ENCODE measurements at places on chromosomes 2 and 18. TPM values are rescaled to one million over a fixed set of nuclear protein-coding genes. Genes with fewer than 3 reads are reported as not detected.

RAB17 gene
- total RNA-seq, result 4.1 TPM

GRCh38 chr2:179861027-179861415 lies 391 bp downstream of the ZNF385B start:
- no peak for DNase-seq

DNA sequence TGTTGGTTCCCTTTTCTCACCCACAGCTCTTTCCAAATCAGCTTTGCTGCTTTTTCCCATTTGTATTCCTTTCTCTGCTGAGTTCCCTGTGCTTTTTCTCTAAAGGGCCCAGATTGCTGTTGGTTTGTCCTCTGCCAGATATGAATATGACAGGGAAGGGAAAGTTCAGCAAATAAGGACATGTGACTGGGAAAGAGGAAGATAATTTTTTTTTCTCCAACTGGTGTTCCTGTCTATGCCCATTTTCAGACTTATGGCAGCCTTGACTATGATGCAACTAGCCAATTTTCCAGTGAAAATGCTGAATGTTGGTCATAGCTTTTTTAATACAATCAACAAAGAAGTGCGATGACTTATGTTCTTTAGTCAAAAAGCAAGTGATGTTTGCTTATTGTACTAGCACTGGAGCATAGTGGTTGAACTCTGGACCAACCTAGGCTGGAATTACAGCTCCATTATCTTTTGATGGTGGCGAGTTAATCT lies 7.7 kb downstream of the MDH1 start:
- no peak for DNase-seq

GRCh38 chr18:45227001-45227742 lies 388.1 kb upstream of the SLC14A2 start:
- no peak for DNase-seq

- peak; percentile 92 for DNase-seq
Observed at GRCh38 chr2:173657996-173658717, 303.5 kb downstream of the CDCA7 start.

DNA sequence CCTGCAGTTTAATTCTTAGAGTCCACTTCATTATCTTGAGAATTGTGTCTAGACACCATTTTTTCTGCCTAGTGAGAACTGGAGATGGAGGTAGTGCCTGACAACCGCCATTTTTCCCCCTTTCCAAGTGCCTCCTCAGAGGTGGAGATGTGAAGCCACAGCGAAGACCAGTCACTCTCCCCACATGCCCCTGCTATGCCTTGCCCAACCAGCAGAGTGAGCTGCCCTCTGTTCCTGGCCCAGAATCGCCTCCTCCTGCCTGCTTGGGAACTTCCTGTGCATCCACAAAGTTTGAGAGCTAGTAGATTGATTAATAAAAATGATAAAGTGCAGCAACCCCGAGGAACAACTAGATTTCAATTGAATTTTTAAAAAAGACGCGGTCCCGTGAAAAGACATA lies 123.3 kb downstream of the CLIP4 start:
- peak; percentile 54 for DNase-seq

GRCh38 chr18:35582899-35583558 lies 1.5 kb downstream of the GALNT1 start:
- DNase-seq, result no peak

GRCh38 chr2:189347540-189347939 lies 93.7 kb upstream of the WDR75 start:
- DNase-seq, result peak; percentile 93

DNA sequence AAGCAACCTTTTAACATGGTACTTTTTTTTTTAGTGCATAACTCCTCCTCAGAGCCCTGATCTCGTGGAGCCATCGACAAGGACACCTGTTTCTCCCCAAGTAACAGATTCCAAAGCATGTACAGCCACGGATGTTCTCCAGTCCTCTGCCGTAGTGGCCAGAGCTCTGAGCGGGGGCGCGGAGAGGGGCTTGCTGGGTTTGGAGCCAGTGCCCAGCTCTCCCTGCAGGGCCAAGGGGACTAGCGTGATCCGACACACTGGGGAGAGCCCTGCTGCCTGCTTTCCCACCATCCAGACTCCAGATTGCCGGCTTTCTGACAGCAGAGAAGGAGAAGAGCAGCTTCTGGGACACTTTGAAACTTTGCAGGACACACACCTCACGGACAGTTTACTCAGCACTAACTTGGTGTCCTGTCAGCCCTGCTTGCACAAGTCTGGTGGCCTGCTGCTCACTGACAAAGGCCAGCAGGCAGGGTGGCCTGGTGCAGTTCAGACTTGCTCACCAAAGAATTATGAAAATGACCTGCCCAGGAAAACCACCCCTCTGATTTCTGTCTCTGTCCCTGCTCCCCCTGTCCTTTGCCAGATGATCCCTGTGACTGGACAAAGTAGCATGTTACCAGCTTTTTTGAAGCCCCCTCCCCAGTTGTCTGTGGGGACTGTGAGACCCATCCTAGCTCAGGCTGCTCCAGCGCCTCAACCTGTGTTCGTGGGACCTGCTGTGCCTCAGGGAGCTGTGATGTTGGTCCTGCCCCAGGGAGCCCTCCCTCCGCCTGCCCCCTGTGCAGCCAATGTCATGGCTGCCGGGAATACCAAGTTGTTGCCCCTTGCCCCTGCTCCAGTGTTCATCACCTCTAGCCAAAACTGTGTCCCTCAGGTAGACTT lies 4.5 kb downstream of the KLF11 start:
- DNase-seq, result no peak

DNA sequence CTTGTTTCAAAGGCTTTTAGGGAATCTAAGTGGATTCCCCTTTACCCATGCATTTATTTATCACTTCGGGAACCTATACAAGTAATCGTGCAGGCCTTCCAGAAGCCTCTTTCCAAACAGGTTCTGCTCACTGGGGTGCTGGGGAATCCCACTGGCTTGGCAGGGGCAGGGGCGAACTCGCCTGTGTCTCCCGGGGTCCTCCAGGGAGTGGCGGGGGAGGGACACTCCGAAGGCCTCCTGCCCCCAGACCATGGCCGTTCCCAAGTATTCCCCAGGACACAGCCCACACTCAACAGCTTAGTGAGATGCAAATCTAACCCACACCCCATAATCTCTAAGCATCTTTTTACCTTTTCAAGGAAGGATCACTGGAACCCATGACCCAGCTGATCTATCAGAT lies 6.5 kb downstream of the DNMT3A start:
- DNase-seq, result no peak

GRCh38 chr18:49721981-49722380 lies 91.4 kb downstream of the ACAA2 start:
- no peak for DNase-seq

DNA sequence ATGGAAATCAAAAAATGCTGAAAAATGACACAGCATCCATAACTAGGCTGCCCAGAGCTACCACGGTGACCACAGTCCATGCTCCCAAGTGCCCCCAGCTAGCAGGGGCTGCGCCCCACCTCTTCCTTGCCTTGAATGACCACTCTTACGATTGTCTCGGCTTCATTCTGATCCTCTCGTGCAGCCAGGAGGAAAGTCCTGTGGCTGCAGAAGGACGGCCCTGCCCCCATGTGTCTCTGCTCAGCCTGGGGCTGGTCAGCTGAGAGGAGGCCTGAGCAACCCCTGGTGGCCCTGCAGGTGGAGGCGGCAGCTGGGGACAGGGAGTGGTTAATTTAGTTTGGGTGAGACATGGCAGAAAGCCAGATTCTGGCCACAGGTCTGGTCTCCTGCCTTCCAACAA lies 54.3 kb downstream of the KCNF1 start:
- DNase-seq, result no peak

GRCh38 chr2:137969418-137969765 lies 5.1 kb downstream of the HNMT start:
- DNase-seq, result peak; percentile 92

CLEC4F gene
- total RNA-seq, result not detected

GRCh38 chr2:235533616-235534385 lies 40.0 kb downstream of the AGAP1 start:
- no peak for DNase-seq

COL6A3 gene
- 2.5 TPM for total RNA-seq

GRCh38 chr2:112618383-112618782 lies 27.4 kb upstream of the SLC20A1 start:
- no peak for DNase-seq

ACTG2 gene
- not detected for total RNA-seq

C2orf80 gene
- not detected for total RNA-seq

DNA sequence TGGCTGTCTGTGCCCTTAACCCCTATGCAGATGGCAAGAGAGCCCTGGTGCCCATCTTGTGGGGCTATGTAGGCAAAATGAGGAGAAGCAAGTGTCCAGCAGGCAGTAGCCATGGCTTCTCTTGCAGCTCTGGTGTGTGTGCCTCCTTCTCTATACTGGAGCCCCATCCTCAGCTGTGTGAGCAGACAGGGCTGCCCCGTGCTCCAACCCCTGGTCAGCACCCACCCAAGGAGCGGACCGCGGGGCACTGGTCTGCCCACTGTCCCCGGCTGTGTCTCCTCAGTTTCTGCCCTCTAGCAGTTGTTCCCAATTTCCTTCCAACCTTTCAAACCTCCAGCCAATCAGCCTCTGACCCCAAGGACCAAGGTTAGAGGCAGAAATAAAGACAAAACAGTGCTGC lies 134.9 kb upstream of the GLI2 start:
- DNase-seq, result no peak

DNA sequence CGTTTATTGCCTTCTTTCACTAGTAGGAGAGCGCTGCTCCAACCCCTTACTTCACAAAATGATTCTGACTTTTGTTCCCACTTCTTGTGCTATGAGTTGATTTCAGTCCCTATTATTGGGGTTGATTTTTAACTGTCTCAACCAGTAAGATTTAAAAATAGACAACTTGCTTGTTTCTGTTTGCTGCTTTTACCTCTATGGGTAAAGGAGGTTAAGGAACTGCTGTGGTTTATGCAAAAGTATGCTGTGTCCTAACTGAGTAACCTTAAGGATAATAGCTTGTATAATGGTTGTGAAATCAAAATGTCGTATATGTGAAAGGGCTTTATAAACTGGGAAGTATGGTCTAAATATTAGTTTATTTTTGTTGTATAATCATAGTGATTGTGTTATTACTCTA lies 22.6 kb downstream of the ALMS1 start:
- DNase-seq, result no peak

All from A172 (cell line).